ENCODE measurements at places on chromosomes 6 and 20. TPM values are rescaled to one million over a fixed set of nuclear protein-coding genes. Genes with fewer than 3 reads are reported as not detected.
A peak's percentile ranks its signal among the peaks of the same experiment; 100 is the strongest.

GRCh38 chr6:153485072-153485471, 354.0 kb upstream of the RGS17 start:
- DNase-seq, result no peak
- no peaks in the 10 kb centered on the region for H3K4me1 ChIP-seq
- H3K27ac ChIP-seq, result no peak overlapping the region
- no peaks in the 10 kb centered on the region for H3K27me3 ChIP-seq
- H3K4me3 ChIP-seq, result no peak overlapping the region

- H3K36me3 ChIP-seq, result no peaks in the 10 kb centered on the region
- no peaks in the 10 kb centered on the region for H3K27me3 ChIP-seq
- no peaks in the 10 kb centered on the region for H3K4me1 ChIP-seq
- no peak overlapping the region for H3K4me3 ChIP-seq
- no peak for DNase-seq
These were observed 18.0 kb downstream of the CDH26 start for GRCh38 chr20:59976156-59976782.

DNA sequence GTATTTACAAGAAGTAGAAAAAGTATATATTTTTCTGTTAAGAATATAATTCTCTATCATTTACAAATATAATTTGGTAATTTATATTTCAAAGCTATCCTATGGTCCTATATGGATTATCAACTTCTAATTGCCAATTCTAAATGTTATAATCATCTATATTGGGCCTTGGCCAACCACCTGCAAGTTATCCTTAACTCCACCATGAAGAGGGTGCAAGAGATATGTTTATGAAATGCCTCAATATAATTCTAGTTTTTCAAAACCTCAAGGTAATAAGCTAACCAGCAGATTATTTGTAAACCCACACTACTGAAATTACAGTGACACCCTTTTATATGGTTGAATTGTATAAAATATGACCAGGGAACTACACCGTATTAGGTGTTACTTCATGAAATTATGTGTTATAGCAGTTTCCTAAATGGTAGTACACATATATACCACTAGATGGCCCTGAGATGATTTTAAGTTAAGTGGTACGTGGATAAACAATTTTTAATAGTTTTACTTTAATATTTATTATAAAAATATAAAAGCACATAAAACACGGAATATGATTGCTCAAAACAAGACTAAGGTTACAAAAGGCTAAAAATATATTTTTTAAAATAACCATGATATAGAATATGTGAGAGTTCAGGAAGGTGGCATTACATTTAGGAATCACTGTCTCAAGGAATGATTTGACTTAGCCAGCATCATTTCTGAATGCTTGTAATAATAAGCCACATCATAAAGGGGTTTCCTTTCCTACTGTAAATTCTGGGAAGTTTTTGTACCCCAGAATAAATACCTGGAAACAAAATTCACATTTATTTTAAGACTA, 9.8 kb upstream of the PNISR start:
- H3K36me3 ChIP-seq, result peaks cover 35% of the 10 kb centered on the region
- no peaks in the 10 kb centered on the region for H3K27me3 ChIP-seq
- no peaks in the 10 kb centered on the region for H3K4me1 ChIP-seq
- no peak overlapping the region for H3K27ac ChIP-seq
- no peak for DNase-seq

DNA sequence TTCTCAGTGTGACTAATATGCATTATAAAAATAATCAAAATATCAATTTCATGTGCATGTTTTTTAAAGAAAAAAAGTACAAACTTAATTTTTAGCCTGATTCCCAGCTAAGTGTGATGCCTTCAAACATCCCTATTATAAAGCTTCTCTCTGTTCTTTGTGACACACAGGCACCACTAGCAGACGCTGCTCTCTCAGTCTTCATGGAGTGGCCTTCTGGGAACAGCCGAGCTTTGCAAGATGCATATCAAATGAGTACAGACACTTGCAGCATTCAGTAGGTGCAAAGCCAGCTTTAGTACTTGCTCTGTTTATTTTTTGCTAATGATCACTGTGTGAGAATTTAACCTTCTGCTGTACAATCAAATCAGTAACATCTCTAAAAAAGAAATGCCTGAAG, 340.0 kb downstream of the ADGRB3 start:
- peak; percentile 46 for DNase-seq
- H3K27me3 ChIP-seq, result no peaks in the 10 kb centered on the region
- no peak overlapping the region for H3K27ac ChIP-seq
- no peak overlapping the region for H3K4me3 ChIP-seq
- H3K36me3 ChIP-seq, result no peaks in the 10 kb centered on the region

- H3K27me3 ChIP-seq, result no peaks in the 10 kb centered on the region
- no peak overlapping the region for H3K4me3 ChIP-seq
- no peaks in the 10 kb centered on the region for H3K36me3 ChIP-seq
- no peaks in the 10 kb centered on the region for H3K4me1 ChIP-seq
- no peak for DNase-seq
These were observed 12.6 kb downstream of the ID4 start for GRCh38 chr6:19849755-19850154.

DNA sequence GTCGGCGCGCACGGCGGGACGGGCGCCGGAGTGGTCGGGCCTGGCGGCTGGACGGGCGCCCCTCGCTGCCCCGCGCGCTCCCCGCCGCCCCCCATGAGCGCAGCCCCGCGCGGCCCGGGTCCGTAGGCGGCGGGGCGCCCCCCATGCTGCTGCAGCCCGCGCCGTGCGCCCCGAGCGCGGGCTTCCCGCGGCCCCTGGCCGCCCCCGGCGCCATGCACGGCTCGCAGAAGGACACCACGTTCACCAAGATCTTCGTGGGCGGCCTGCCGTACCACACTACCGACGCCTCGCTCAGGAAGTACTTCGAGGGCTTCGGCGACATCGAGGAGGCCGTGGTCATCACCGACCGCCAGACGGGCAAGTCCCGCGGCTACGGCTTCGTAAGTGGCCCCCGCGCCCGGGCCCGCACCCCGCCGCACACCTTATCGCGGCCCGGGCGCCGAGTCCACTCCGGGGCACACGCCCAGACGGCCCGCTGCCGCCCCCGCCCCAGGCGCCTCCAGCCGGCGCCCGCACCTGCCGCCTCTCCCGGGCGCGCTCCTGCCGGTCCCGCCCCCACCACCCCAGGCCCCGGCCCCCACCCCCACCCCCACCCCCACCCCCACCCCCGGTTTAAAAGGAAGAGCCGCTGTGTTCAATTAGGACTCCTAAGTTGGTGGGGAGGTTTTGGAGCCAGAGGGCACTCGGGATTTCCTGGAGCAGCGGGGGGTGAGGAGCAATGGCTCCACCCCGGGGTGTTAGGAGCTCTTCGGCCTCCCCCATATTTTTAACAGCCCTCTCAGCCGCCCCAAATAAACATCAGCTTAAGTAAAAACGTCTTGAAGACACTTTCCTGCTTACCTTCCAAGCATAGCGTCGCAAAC, 474 bp downstream of the RBM38 start:
- peaks cover 12% of the 10 kb centered on the region for H3K4me1 ChIP-seq
- H3K27ac ChIP-seq, result peak overlapping the region; percentile 90
- H3K4me3 ChIP-seq, result peak overlapping the region; percentile 74
- peaks cover 2% of the 10 kb centered on the region for H3K36me3 ChIP-seq
- no peaks in the 10 kb centered on the region for H3K27me3 ChIP-seq
- DNase-seq, result peak; percentile 42

DNA sequence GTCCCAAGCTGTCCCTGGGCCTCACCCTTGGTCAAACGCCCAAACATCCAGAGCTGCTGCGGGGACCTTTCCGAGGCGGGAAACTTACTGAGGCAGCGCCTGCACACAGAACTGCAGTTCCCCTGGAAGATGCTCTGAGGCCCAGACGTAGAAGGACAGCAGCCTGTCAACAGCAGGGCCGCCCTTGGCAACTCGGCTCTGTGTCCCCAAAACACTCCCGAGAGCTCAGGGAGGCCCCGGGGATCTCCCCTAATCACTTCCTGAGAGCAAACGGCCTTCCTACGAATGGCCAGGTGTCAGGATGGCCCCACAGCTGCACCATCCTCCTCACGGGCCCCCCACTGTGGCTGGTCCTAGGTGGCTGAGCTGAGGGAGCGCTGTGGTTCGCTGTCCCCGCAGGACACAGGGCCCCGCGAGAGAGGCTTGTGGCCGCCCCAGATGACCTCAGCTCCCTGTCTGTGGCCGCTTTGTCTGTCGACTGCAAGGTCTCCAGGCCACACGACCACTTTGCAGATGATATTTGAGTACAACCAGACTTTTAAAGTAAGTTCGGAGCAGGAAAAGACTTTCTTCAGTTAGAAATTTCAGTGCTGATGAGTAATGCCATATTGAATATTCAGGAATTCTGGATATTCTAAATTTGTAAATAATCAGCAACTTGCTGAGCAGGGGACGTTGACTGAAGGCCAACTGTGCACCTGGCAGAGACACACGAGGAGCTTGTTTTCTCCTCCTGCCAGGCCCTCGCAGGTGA, 46.0 kb downstream of the DLL1 start:
- H3K27ac ChIP-seq, result no peak overlapping the region
- no peaks in the 10 kb centered on the region for H3K4me1 ChIP-seq
- H3K36me3 ChIP-seq, result no peaks in the 10 kb centered on the region

- DNase-seq, result no peak
- no peaks in the 10 kb centered on the region for H3K36me3 ChIP-seq
- H3K4me1 ChIP-seq, result no peaks in the 10 kb centered on the region
- no peaks in the 10 kb centered on the region for H3K27me3 ChIP-seq
- no peak overlapping the region for H3K4me3 ChIP-seq
These were observed 59.6 kb downstream of the ERMARD start for GRCh38 chr6:169811072-169811471.

GRCh38 chr6:160301339-160301738, 42.7 kb upstream of the SLC22A2 start:
- H3K4me3 ChIP-seq, result no peak overlapping the region
- H3K27ac ChIP-seq, result no peak overlapping the region
- H3K27me3 ChIP-seq, result no peaks in the 10 kb centered on the region
- no peaks in the 10 kb centered on the region for H3K36me3 ChIP-seq
- H3K4me1 ChIP-seq, result no peaks in the 10 kb centered on the region

DNA sequence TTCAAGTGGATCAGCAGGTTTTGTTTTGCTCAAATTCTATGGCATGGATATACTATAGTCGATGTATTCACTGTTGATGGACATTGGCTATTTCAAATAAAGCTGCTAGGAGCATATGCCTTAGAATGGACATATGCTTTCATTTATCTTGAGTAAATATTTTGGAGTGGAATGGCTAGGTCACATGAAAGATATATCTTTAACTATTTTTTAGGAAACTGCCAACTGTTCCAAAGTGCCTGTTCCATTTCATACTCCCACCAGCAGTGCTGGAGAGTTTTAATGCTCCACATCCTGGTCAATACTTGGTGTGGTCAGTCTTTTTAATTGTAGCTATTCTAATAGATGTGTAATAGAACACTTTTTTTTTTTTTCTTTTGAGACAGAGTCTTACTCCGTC, 81.1 kb upstream of the PIM1 start:
- H3K36me3 ChIP-seq, result no peaks in the 10 kb centered on the region
- DNase-seq, result no peak
- H3K4me3 ChIP-seq, result no peak overlapping the region
- H3K27me3 ChIP-seq, result no peaks in the 10 kb centered on the region
- no peaks in the 10 kb centered on the region for H3K4me1 ChIP-seq

GRCh38 chr6:150189122-150189521, 46.3 kb downstream of the PPP1R14C start:
- no peak overlapping the region for H3K4me3 ChIP-seq
- no peaks in the 10 kb centered on the region for H3K27me3 ChIP-seq
- no peak for DNase-seq
- H3K4me1 ChIP-seq, result peaks cover 3% of the 10 kb centered on the region
- H3K27ac ChIP-seq, result no peak overlapping the region

DNA sequence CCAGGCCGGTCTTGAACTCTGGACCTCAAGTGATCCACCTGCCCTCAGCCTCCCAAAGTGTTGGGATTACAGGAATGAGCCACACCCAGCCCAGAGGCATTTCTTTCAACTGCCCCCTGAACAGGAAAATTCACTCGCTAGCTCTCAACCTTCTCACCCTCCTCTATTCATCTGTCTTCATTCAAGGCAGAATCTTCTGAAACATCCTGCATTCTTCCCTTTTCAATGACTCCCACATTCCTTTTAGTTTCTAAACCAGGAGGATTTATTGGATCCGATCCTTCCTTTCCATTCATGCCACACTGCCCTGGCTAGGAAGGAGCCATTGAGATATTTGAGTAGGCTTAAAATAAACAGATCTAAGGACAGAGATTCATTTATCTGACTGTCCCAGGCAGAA, 52.9 kb downstream of the C6orf52 start:
- no peaks in the 10 kb centered on the region for H3K27me3 ChIP-seq
- DNase-seq, result no peak
- H3K27ac ChIP-seq, result no peak overlapping the region
- no peak overlapping the region for H3K4me3 ChIP-seq
- H3K36me3 ChIP-seq, result no peaks in the 10 kb centered on the region
- H3K4me1 ChIP-seq, result no peaks in the 10 kb centered on the region

DNA sequence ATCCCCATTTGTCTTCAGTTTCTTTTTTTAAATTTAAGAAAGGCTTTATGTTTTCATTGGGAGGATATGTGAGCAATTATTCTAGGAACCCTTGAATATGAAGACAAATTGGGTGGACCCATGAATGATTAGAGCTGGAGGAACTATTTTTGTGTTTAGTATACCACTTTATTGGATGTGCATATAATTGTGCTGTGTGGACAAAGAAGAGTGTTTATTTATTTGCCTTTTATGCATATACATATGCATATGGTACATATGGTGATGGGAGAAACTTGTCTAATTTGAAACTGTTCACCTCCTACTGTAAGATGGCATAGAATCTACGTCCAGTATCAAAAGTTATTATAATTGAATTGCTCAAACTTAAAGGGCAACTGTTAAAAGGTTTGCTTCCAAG, 94.8 kb upstream of the CENPW start:
- no peak overlapping the region for H3K4me3 ChIP-seq
- H3K27ac ChIP-seq, result no peak overlapping the region
- no peaks in the 10 kb centered on the region for H3K36me3 ChIP-seq
- H3K4me1 ChIP-seq, result no peaks in the 10 kb centered on the region
- H3K27me3 ChIP-seq, result no peaks in the 10 kb centered on the region

GRCh38 chr6:33632558-33633039, 11.5 kb downstream of the ITPR3 start:
- no peaks in the 10 kb centered on the region for H3K36me3 ChIP-seq
- peaks cover 18% of the 10 kb centered on the region for H3K4me1 ChIP-seq
- no peak for DNase-seq
- peak overlapping the region; percentile 72 for H3K27ac ChIP-seq
- no peak overlapping the region for H3K4me3 ChIP-seq

The ANKRD6 gene
- 4.6 TPM for polyA plus RNA-seq

The IYD gene
- not detected for polyA plus RNA-seq

The BTN2A1 gene
- 6.6 TPM for polyA plus RNA-seq

The ZC3H12D gene
- polyA plus RNA-seq, result 0.23 TPM

The PRPF6 gene
- polyA plus RNA-seq, result 31.0 TPM

Data from heart left ventricle (tissue), 16 donors.